ENCODE measurements at places on chromosomes 1 and 21.

- DNase-seq = no peak
Measured at GRCh38 chr1:241391926-241392710, 35.1 kb upstream of the RGS7 start.

DNA sequence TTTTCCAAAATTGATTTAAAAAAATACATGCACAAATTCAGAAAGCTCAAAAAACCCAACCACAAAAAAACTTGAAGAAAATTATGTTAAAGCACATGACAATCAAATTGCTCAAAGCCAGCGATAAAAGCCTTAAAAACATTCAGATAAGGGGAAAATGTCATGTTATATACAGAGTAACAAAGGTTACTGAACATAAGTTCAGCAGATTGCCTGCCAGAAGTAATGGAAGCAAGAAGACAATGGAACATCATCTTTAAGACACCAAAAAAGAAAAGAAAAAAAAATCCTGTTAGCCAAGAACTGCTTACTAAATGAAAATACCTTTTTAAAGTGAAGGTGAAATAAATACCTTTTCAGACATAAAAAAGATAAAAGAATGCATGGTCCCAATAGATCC is 147.2 kb upstream of the SGIP1 start:
- DNase-seq = no peak

- DNase-seq = peak; percentile 84
Measured at GRCh38 chr1:145918144-145918991, at the start of gene PEX11B. Gene PEX11B, minus strand, starts transcription at chr1:145918717. Its CDS starts 29 bp downstream, at chr1:145918688.

GRCh38 chr1:166351676-166352075 is 184.9 kb upstream of the FAM78B start:
- no peak for DNase-seq

DNA sequence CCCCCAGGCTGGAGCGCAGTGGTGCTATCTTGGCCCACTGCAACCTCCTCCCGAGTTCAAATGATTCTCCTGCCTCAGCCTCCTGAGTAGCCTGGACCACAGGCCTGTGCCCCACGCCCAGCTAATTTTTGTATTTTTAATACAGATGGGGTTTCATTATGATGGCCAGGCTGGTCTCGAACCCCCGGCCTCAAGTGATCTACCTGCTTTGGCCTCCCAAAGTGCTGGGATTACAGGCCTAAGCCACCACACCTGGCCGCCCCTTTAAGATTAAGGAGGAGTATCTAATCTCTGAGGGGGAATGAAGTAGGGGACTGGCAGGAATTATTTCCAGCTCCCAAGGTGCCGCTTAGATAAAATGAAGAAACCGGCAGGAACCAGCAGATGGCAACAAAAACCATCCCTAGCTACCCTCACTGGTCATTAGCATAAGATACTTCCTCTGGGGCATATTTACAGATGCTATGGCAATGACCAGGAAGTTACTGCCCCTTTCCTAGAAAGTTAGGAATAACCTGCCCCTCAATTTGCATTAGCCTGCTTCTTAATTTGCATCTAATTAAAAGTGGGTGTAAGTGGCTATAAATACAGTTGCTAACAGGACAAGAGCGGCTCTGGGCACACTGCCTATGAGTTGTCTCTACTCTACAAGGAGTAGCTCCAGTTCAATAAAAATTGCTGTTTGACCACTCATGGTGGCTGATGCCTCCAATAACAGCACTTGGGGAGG is 7.1 kb upstream of the NSUN4 start:
- no peak for DNase-seq

GRCh38 chr1:118989006-118989815 is 1.1 kb upstream of the TBX15 start:
- DNase-seq = no peak

DNA sequence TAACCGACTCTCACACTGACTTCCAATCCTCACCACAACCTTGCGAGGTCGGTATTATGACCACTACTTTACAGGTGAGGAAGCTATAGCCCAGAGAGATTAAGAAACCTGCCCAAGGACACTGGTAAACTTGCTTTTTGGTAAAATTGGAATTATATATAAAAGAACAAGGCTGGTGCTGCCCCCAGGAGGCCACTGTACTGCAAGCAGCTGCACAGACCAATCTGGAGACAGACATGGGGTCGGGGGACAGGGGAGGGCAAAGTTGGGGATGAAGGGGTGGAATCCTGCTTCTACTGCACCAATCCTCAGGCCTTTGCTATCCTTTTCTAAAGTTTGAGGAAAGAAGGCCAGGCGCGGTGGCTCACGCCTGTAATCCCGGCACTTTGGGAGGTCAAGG is 280.8 kb downstream of the SPATA17 start:
- DNase-seq = no peak

DNA sequence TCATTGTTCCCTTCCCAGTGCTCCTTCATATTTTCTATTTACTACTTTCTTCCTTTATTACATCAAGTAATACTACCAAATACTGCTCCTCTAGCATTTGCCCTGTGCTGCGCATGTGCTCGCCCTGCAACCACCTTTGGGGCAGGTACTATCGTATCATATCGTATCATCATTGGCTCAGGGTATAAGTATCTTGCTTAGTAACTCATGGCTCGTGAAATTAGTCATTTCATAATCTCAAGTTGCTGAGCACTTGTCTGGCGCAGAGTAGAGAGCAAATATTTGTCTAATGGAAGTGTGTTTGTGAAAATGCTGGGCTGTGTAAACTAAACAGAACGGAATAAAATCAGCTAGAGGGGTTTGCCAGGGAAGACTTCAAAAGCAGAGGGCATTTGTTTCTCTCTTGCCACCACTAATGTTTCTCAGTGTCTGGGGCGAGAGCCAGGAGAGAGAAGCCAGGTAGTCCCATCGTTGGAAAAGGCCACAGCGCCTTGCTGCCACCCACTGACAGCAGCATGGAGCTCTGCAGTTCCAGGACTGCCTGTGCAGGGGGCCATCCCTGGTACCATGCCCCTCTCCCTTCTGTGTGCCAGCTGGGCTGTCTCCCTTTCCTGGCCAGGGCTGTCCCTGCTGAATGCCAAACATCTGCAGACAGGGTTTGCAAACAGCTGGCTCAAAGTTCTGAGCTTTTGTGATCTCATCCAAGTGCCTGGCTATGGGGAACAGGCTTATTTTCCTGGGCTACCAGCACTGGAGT is 20.0 kb upstream of the CPT2 start:
- DNase-seq = no peak

Data from K562 (cell line).